ENCODE measurements at places on chromosomes 16 and 17.

GRCh38 chr16:27236635-27237218 is 31.8 kb downstream of the NSMCE1 start:
- no peak for DNase-seq

- no peak for DNase-seq
Observed at GRCh38 chr17:65278820-65279184, 141.6 kb downstream of the RGS9 start.

- no peak for DNase-seq
Observed at GRCh38 chr17:27596566-27597187, 34.3 kb upstream of the LGALS9 start.

DNA sequence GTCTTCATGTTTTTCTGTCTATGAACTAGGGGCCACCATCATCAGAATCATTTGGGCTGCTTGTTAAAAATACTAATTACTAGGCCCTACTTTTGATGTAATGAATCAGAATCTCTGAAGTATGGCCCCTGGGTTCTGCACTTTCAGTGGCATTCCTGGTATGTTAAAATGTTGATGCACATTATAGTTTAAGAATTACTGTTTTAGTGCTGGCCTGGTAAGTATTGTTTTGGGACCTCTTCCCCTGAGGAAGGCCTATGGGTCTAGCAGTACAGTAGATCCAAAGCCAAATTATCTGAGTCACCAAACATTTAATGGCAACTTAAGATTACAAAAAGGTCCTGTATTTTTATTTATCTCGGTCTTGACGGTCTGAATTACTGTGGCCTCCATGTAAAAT is 58.8 kb downstream of the AP2B1 start:
- no peak for DNase-seq

- no peak for DNase-seq
Observed at GRCh38 chr17:48150597-48151001, 43.0 kb downstream of the SNX11 start.

- DNase-seq = no peak
Observed at GRCh38 chr16:15446901-15447300, 12.5 kb downstream of the BMERB1 start.

DNA sequence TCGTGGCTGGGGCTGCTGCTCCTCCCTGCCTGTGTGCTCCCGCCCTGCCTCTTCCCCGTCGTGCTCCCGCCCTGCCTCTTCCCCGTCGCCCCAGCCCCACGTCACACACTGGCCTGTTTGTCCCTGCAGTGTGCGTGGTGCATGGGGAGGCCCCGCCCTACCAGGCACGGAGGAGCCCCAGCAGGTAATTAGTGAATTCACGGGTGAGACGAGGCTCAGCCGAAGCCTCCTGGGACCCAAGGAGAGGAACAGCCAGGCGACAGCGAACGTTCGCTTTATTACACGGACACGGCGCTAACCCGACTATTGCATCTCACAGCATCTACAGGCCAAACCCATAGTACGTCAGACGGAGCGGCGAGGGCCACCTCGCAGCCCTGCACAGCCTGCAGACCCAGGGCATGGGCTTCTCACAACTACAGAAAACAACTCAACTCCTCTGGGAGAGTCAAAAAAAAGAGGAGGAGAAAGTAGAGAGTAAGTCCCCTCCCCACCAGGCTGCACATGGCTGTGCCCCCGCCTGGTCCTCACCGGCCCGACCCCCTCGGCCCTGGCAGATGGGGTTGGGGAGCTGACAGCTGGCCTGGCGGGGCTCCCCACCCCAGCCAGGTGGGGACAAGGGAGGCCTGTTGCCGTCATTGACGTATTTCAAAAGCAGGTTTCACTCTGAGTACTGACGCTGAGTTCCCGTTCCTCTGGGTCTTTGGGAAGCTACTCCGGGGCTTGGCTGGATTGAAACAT is 4.3 kb upstream of the PABPN1L start:
- no peak for DNase-seq

- DNase-seq = no peak
Observed at GRCh38 chr16:86910161-86910769, 331.9 kb downstream of the FOXL1 start.

DNA sequence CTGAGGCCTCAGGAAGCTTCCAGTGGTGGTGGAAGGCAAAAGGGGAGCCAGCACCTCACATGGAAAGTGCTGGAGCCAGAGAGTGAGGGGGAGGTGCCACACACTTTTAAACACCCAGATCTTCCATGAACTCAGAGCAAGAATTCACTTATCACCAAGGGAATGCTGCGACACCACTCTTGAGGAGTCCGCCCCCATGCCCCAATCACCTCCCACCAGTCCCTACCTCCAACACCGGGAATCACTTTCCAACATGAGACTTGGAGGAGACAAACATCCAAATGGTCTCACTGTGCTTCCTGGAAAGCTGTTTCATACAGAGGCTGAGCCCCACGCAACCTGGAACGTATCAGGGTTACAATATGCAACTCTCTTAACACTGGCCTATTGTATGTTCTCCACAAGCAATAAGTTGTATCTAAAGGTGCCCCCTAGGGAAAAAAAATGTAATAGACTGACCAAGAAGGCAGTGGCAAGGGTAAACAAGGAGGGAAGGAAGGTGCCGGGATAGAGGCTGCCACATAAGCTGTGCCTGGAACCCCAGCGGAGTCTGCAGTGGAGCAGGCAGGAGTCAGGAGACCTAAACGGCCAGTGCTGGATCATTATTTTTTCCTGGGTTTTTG is 106.7 kb upstream of the FOXF1 start:
- DNase-seq = no peak

Data from activated CD4-positive, alpha-beta T cell treated with anti-CD3 and anti-CD28 coated beads for 1 hour (primary cell).